ENCODE measurements at places on chromosomes 2 and 18. TPM values are rescaled to one million over a fixed set of nuclear protein-coding genes. Genes with fewer than 3 reads are reported as not detected.

DNA sequence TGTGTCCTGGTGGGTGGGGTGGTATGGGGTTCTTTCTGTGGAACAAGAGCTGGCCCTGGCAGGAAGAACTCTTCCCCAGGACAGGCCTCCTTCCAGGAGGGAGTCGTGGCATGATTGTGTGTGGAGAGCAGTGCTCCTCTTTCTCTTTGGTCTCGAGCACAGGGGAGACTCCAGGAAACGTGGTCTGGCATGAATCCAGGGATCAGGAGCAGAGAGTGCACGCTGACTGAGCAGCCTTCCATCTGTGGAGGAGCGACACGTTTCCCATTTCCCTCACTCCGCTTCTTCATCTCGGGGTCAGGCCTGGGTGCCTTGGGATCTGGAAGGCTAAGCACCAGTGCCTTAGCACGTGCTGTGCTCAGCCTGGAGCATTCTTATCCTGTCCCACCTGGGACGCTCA is 132.0 kb upstream of the HDAC4 start:
- no peak for DNase-seq

GRCh38 chr2:236769981-236770671 is 200.5 kb downstream of the ACKR3 start:
- no peak for DNase-seq

GRCh38 chr18:26103579-26103978 is 13.2 kb upstream of the SS18 start:
- DNase-seq = no peak

DNA sequence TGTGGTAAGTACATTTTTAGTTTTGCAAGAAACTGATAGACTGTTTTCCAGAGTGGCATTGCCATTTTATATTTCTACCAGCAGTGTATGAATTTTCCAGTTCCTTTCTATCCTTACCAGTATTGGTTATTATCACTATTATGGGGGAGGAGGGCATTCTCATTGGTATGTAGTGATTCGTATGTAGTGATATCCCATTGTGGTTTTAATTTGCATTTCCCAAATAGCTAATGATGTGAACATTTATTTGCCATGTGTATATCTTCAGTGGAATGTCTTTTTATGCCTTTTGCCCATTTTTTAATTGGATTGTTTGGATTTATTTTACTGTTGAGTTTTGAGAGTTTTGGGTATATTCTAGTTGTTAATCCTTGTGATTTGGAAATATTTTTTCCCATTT is 16.9 kb downstream of the EIF5B start:
- no peak for DNase-seq

- DNase-seq = no peak
Measured at GRCh38 chr2:30789670-30790210, 17.5 kb downstream of the CAPN13 start.

GRCh38 chr2:172772633-172773032 is 37.0 kb downstream of the RAPGEF4 start:
- no peak for DNase-seq

GRCh38 chr18:59661891-59662701 is 35.1 kb downstream of the CCBE1 start:
- DNase-seq = no peak

TXNDC2 gene
- 0.10 TPM for polyA plus RNA-seq

MYCN gene
- polyA plus RNA-seq = 35.6 TPM

CLEC4F gene
- 0.08 TPM for polyA plus RNA-seq

Data from right renal pelvis (tissue), 4 donors.